ENCODE measurements at places on chromosomes 4 and X.

DNA sequence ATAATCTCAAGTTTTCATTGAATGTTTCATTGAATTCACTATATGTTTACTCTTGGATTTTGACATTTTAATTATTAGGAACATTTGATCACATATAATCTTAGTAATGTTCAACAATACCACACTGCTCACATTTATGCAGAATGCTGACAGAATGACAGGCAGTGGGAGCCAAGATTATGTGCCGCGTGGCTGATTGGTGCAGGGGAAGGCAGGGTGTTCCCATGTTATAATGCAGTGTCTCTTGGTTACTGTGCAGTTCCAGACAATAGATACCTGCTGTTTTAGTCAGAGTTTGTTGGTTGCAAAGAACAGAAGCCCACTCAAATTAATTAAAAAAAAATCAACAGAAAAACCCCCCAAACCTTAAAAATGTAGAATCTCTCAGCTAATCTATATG is 33.0 kb downstream of the FHIP1A start:
- DNase-seq, result no peak

DNA sequence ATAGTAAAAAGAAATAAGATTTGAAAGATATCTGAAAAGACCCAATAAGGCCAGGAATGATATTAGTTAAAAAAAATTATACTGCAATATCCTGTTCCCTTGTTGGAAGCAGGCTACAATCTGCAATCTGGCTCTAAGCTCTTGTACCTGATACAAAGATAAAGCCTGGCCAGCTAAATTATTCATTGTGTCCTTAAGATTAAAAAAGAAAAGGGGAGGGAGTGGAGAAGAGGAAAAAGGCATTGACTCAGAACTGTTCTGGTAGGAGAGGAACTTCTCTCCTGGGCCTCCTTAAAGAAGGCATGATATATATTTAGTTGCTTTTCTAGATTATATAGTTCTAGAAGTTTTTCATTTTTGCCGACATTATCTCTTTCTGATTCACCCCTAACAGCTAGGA is 46.7 kb downstream of the IRF2 start:
- DNase-seq, result no peak

DNA sequence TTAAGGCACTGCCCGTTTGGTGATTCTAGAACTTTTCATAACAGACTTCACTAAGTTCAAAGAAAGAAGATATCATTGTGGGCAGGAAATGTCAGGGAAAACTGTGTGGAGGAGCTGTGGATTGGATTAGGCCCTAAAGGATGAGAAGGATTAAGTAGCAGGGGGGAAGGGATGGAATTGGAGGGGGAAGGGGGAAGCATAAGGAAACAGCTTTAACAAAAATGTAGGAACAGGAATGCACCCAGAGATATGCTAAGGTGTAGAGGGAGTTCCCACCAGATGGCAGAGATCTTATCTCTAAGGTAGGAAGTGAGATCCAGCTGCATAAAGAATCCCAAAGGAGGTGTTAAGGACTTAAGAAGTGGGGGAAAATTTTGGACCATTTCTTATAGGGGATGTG is 114.5 kb downstream of the LARP7 start:
- DNase-seq, result peak; percentile 49

- no peak for DNase-seq
Measured at GRCh38 chrX:82161195-82161594, 959.3 kb downstream of the SH3BGRL start.

GRCh38 chrX:29435396-29435795 is 780.0 kb upstream of the MAGEB2 start:
- DNase-seq, result no peak

GRCh38 chr4:22428441-22428840 is 87.4 kb downstream of the ADGRA3 start:
- no peak for DNase-seq

DNA sequence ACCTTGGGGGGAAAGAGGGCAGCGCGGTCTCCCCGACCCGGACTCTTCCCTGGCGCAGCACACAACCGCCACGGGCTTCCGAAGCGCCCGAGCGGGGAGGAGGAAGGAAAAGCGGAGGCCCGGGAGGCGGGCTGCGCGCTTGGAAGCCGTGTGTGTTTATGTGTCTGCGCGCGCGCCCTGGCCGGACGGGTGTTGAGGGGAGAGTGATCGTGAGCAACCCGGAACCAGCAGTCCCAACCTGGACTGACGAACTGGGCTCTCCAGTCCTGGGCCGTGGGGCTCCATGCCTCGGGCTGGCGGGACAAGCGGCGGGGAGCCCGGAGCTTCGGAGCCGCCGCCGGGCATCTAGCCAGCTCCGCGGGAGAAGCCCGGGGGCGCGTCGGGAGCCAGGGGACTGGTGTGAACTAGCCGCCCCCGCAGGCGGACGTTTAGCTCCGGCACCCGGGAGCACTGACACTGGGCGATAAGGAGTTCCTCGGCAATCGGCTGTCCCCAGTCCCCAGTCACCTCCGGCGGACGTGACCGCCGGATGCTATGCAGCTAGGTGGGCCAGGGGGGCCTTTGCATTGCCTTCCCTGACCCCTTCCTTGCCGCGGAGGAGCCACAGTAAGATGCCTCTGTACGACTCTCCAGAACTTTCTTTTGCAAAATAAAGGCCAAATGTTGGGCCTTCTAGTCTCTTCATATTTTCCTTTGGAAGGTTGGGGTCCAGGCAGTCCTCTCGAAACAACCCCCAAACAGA is 74.8 kb upstream of the BCOR start:
- no peak for DNase-seq

DNA sequence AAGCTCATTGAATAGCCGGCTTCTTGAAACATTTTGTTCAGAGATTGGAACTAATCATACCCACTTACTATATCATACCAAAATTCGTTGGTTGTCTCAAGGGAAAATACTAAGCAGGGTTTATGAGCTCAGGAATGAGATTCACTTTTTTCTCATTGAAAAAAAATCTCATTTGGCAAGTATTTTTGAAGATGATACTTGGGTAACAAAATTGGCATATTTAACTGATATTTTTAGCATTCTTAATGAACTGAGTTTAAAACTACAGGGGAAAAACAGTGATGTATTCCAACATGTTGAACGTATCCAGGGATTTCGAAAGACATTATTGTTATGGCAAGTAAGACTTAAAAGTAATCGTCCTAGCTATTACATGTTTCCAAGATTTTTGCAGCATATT is 6.4 kb downstream of the FAM200B start:
- no peak for DNase-seq

- DNase-seq, result no peak
Measured at GRCh38 chrX:14027511-14028019, 2.1 kb downstream of the GEMIN8 start.

- no peak for DNase-seq
Measured at GRCh38 chr4:91325495-91325894, 978.3 kb upstream of the GRID2 start.

DNA sequence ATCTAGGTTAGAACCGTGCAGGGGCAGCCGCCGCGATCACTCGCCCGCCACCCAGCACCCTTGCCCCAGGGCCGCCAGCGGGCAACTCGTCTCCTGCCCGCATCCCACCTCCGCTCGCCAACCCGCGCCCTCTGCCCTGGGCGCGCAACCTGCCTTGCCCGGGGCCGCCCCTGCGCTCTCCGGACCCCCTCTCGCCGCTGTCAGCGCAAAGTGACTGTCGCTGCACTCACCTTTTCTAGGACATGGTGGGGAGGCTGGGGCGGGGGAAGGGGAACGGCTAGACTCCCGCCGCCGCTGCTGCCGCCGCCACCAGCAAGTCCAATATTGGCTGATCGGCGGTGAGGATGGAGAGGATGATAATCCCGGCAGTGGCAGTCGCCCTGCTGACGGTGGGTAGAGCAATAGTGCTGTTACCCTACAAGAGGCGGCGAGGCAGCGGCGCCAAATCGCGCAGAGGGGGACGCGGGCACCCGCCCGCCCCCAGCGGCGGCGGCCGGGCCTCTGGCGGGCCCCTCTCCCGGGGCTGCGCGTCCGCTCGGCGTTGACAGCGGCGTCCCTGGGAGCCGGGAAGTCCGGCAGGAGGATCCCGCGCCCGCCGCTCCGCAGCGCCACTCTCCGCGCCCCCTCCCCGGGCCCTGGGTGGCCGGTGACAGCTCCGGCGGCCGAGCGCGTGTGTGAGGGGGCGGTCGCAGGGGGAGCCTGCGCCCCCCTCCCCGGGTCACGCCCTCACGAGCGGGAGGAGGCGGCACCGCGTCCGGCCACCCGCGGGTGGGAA is 2.3 kb upstream of the NR3C2 start:
- peak; percentile 27 for DNase-seq

DNA sequence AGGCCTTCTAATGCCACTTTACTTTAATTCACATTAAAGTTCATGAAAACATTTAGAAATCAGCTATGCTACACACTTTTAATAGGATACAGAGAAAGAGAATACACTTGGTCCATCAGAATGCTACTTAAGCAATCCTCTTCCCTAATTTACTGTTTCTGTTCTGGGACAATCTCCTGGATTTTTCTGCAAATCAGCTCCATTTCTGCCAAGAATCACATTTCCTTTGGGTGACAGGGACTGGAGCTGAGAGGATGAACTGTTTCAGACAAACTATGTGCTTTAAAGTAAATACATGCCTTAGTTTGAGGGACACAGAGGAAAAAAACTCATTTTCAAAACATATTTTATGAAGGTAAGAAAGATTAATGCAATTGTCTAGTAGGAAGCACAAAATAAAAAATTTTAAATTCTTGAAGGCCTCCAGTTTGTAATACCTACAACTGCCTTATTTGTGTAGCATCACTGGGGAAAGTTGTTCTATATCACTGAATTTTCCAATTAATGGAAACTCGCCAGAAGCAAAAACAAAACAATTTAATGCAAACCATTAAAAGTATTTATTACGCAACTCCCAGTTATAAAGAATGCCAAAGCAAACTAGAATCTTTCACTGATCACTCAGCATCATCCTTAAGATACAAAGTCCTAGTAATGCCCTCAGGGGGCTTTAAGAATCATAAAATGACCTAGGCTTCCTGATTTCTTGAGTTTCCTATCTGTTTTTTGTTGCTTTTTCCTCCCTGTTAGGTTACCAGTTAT is 36.3 kb downstream of the BCLAF3 start:
- no peak for DNase-seq

GRCh38 chrX:30659421-30659820 is 6.2 kb downstream of the GK start:
- DNase-seq, result no peak
